ENCODE measurements at places on chromosomes 11 and 22.

DNA sequence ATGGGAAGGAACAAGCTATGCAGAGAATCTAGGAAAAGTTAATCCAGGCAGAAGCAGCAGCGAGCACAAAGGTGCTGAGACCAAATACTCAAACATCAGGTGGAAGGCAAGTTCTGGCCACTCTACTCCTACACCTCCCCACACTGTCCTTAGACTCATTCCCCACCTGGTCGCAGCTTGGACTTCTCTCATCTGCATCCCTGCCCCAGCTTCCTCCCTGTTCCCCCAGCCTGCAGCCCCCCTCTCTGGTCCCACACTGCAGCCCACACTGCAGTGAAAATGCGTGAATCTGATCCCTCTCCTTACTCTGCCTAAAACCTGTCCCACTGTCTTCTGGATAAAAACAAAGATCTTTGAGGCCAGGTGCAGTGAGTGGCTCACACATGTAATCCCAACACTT lies 9.1 kb downstream of the TPBGL start:
- no peak for DNase-seq

DNA sequence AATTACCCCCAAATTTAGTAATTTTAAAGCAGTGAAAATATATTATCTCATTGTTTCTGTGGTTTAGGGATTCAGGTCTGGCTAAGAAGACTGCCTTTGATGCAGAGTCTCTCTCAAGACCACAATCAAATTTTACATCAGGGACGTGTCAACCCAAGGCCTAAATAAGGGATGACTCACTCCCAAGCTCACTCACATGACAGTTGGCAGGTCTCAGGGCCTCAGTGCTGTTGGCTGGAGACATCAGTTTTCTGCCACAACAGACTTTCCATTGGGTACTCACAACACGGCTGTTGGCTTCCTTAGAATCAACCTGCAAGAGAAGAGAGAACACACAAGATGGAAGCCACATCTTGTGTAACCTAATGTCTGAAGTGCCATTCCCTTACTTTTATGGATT lies 377.3 kb downstream of the FAM181B start:
- no peak for DNase-seq

DNA sequence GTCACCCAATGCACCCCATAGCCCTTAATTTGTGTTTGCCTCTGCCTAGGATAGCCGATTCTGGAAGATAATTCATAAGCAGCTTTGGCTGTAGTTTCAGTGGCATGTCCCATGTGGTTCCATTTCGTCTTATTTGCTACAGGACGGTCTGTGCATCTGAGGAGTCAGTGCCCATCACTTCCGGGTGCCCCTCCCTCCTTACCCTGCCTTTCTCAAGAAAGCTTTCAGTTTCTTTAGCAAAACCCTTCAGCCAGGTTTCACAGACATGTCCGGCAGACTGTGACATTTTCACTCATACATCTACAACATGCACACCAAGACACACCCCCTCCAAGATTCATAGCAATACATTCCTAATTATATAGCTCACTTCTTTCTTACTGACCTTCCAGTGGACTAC lies 14.3 kb downstream of the TP53AIP1 start:
- DNase-seq, result no peak

DNA sequence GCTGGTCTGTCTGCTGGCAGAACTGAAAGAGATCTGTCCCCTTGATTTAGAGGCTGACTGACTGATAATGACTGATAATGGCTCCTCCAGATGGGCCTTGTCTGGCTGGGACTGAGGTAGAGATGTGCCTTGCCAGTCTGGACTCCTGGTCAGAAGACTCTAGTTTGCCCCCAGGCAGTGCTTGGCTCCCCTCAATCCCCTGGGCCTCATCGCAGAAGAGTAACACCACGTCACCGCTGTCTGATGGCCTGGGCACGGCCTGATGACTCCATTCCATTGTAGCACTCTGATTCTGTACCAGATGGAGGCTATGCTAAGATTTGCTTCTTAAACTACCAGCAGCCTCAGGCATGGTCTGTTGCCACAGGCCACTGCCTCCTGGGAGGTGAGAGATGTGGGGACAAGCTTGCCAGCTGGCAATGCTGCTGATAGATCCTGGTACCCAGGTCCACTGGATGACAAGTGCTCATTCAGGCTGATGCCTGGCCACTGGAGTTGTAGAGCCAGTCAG lies 19.1 kb downstream of the CYB5R2 start:
- DNase-seq, result no peak

DNA sequence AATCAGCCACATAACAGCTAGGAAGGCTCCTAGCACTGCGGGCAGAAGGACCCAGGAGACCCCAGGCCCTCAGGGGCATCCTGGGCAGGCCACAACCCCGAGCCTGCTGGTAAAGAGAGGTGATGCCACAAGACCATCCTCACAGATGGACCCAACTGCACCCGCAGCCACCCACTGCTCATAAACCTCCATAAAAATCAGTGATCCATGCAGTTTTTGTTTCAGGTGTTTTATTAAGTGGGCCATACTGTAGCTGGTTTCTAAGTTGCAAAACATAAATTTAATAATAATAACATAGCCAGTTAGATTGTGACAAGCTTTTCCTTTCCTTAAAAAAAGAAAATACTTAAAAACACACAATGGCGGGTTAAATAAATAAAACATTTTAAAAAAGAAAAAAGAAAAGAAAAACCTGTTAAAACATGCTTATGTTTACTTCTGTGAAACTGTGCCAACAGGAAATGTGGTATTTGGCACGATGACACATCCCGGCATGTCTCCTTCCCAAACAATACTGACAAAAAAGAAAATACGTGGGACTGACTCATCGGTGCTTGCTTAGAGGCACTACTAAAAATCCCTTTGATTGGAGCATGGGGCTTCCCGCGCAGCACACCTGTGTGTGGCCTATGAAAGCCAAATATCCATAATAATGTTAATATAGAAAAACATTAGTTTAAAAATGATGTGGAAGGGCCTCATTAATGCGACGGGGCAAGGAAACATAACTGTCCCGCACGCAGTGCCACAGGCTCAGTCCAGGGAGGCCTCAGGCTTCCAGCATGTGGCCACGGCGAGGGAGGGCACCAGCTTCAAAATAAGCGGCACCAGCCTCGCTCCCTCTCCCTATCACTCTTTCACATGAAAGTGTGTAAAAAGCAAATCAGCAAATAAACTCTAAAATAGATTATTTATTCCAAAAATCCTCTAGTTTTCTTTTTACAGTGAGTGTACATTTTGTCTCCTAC lies 47.5 kb upstream of the SCUBE2 start:
- DNase-seq, result peak; percentile 86

- no peak for DNase-seq
These were observed 25.2 kb downstream of the GDPD4 start for GRCh38 chr11:77276271-77276670.

DNA sequence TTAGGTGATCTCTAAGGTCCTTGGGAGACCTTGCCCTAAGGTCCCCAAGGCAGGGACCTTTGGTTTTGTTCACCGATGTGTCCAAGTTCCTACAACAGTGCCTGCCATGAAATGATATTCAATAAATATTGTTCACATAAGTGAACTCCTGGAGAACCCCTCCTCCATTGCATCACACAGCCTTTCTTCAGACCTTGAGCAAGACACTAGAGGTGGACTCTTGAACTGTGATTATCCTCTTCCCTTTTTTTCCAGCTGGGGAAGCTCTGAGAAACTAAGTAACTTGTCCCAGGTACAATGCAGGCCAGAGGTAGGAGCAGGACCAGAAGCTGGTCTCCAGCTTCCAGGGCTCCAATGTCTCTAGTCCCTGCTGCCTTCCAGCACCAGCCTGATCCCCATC lies 76.6 kb upstream of the LMO1 start:
- DNase-seq, result no peak

GRCh38 chr11:2426826-2427521 lies 17.3 kb downstream of the TRPM5 start:
- DNase-seq, result no peak

GRCh38 chr11:34613015-34613414 lies 7.9 kb upstream of the EHF start:
- DNase-seq, result no peak

GRCh38 chr22:36344106-36344827 lies 43.5 kb downstream of the MYH9 start:
- no peak for DNase-seq

GRCh38 chr22:37880668-37881440 lies 25.2 kb upstream of the MICALL1 start:
- no peak for DNase-seq

- no peak for DNase-seq
These were observed 4.9 kb downstream of the NDUFC2 start for GRCh38 chr11:78074756-78075155.

DNA sequence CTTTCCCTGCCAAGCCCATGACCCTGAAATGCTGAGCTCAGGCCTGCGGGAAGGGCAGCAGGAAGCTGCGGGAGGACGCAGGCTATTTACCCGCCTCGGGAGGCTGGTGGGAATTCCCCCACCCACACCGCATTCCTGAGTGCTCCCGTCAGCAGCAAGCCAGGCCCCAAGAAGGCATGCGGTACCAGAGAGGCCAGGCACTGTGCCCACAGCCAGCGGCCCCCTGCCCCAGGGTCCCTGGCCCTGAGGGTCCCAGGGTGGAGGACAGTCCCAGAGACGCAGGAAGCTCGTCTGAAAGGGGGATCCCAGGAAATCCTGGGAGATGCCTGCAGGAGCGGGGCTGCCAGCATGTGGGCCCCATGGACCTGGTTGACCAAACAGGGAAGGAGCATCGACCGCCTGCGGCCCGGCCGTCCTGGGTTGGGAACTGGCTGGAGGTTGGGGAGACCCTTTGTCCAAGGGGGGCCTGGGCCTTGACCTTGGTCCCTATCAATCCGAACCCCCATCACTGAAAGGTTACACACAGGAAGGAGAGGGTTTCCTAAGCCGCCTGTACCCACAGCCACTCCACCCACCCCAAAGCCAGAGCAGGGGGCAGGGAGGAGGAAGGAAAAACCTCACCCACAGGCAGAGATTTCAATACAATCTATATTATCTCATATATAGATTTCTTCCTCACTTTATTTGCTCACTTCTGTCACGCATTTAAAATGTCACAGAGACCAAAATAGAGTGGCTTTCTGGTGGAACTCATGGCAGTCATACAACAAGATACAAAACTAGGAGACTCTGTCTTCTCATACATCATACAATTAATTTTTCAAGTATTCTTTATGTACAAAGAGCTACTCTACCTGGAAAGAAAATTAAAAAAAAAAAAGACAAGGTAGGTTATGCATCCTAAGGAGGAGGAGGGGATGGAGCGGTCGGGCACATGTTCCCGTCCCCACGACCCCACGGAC lies 17.1 kb downstream of the MAFF start:
- peak; percentile 87 for DNase-seq

DNA sequence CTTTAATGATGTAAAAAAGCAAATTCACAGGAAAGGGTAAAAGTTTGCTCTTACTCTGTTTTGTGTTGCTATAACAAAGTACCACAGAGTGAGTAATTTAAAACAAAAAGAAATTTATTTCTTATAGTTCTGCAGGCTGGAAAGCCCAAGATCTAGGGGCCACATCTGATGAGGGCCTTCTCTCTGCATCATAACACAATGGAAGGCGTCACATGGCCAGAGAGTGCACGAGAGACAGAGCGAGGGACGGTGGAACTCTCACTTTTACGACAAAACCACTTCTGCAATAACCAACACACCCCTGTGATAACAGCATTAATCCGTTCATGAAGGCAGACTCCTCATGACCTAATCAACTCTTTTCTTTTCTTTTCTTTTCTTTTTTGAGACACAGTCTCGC lies 31.1 kb downstream of the CD6 start:
- DNase-seq, result no peak

DNA sequence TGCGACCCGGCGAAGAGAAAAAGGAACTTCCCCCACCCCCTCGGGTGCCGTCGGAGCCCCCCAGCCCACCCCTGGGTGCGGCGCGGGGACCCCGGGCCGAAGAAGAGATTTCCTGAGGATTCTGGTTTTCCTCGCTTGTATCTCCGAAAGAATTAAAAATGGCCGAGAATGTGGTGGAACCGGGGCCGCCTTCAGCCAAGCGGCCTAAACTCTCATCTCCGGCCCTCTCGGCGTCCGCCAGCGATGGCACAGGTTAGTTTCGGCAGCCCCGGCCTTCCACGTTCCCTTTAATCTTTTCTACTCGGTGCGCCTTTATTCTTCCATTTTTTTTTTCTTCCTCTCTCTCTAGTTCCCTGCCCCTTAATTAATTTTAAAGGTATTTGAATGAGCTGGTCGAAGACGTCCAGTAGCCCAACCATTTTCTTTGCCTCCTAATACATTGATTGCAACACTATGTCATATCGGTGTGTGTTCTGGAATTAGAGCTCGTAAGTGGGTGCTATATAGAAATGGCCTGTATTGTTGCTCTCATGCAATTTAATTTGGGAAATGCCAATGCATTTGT lies 537 bp downstream of the EP300 start:
- no peak for DNase-seq

DNA sequence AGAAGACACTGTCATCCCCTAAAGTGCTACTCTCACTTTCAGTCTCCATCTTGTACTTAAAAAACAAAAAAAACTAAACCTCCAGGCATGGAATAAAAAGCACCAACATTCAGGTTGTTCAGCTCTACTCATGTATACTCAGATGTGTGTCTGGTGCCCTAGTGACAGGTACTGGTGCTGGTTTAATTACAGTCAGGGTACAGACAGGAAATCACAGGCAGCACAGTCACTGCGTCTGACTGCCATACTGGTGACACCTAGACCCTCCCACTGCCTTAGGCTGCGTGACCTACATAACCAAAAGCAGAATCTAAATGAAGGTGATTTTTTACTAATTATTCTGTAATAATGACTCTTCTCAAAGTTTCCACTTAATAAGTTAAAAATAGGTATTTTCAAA lies at the start of gene ARHGAP32:
Gene ARHGAP32 (minus strand): TSS at position 176 of the 400 bp plus-strand sequence. CDS start 127 bp downstream, at position 49.
- peak; percentile 12 for DNase-seq

GRCh38 chr22:41512421-41513194 lies 31.7 kb downstream of the POLR3H start:
- DNase-seq, result peak; percentile 34

- DNase-seq, result no peak
These were observed 122.6 kb downstream of the ABTB2 start for GRCh38 chr11:34235189-34235588.

- DNase-seq, result peak; percentile 19
These were observed 188.9 kb downstream of the ST3GAL4 start for GRCh38 chr11:126544108-126545056.

GRCh38 chr22:46611189-46611588 lies 9.0 kb upstream of the GRAMD4 start:
- no peak for DNase-seq

GRCh38 chr11:75689863-75690609 lies 21.2 kb upstream of the MAP6 start:
- DNase-seq, result no peak
